Activated CD8-positive, alpha-beta T cell treated with anti-CD3 and anti-CD28 coated beads for 36 hours (primary cell): ENCODE measurements at places on chromosomes 5 and 9. TPM values are rescaled to one million over a fixed set of nuclear protein-coding genes. Genes with fewer than 3 reads are reported as not detected.

NR5A1 gene
- total RNA-seq, result not detected

DNA sequence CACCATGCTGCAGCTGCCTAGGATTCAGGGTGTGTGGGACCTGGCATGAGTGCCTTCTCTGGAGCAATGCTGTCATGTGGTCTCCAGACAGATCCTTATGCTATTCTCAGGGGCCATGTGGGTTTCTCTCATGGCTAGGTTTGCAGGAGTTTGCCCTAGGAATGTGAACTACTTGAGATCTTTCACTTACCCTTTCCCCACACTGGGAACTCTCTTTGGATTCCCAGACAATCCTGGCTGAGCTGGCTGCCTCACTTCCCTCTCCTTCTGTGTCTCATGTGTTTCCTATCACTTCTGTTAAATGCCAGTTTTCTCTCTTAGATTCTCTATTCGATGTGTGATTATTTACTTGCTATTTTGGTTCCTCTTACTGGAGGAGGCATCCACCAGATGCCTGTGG lies 270.2 kb upstream of the RASA1 start:
- no peak for DNase-seq

DNA sequence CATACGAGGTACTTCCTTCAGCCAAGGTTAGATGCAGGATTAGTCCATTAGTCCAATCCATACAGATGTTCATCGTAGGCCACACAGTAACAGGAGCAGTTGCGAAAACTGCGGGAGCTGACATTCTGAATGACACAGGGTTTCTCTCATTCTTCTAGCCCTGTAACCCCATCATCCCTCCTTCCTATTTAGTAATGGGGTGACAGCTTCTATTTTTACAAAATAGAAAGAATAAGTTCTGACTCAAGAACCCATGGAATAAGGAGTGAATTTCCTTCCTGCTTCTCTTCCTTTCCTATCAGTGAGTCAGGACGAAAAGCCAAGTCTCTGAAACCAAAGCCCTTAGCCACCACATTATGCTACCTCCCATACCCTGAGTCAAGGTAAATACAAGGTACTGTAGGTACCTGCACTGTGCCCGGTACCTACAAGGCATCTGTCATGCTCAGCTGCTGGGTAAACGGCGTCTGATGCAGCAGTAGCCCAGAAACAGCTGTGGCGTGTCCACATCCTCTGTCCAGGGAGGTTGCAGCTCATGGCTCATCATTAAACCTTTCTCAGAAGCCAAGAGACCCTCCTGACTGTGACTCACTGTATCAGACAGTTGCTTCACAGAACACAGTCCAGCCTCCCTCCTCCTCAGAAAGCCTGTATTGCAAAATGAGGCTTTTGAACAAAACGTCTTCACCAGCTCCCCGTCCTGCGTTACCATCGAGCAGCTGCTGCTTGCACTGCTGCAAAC lies 84.2 kb downstream of the ESM1 start:
- no peak for DNase-seq

HTR1A gene
- not detected for total RNA-seq

GMCL2 gene
- total RNA-seq, result not detected

GRCh38 chr5:72224946-72225463 lies 95.0 kb downstream of the MRPS27 start:
- no peak for DNase-seq

GRCh38 chr5:169288066-169288930 lies 12.6 kb downstream of the SLIT3 start:
- DNase-seq, result no peak

JAKMIP2 gene
- total RNA-seq, result 3.2 TPM

SLC2A6 gene
- total RNA-seq, result 6.7 TPM

- DNase-seq, result peak; percentile 28
These were observed 898 bp downstream of the STC2 start for GRCh38 chr5:173327084-173327947.

DNA sequence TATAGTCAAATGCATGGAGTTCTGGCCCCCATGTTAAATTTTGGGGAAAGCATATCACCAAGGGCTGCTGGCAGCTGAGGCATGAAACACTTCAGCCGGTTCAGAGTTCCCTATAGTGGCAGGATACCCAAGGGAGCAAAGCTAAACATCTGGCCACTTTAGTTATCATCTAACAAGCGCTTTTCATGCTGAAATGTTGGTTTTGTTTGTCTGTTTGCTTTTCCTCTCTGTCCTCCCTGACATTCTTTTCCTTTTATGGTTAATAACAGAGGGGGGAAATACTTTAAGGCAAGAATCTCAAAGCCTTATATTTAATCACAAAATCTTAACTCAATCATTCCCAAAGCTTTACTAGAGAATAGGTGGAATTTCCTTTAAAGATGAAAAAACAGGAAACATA lies 11.9 kb downstream of the APBA1 start:
- DNase-seq, result no peak

ZNF366 gene
- total RNA-seq, result not detected

PTGER4 gene
- 62.9 TPM for total RNA-seq

SUSD3 gene
- 34.6 TPM for total RNA-seq

PDZD2 gene
- total RNA-seq, result not detected

GRCh38 chr5:176413709-176414191 lies 2.6 kb downstream of the CLTB start:
- DNase-seq, result no peak

LCN9 gene
- total RNA-seq, result not detected

- DNase-seq, result no peak
These were observed 238.5 kb upstream of the FBXL7 start for GRCh38 chr5:15261269-15261995.

- no peak for DNase-seq
These were observed 32.0 kb downstream of the TBCA start for GRCh38 chr5:77744116-77744515.

NRARP gene
- 4.4 TPM for total RNA-seq

CCDC69 gene
- 34.5 TPM for total RNA-seq

HAUS6 gene
- total RNA-seq, result 30.8 TPM

EPB41L4A gene
- not detected for total RNA-seq

GRCh38 chr5:10635257-10635866 lies 71.5 kb downstream of the ANKRD33B start:
- peak; percentile 94 for DNase-seq

DNA sequence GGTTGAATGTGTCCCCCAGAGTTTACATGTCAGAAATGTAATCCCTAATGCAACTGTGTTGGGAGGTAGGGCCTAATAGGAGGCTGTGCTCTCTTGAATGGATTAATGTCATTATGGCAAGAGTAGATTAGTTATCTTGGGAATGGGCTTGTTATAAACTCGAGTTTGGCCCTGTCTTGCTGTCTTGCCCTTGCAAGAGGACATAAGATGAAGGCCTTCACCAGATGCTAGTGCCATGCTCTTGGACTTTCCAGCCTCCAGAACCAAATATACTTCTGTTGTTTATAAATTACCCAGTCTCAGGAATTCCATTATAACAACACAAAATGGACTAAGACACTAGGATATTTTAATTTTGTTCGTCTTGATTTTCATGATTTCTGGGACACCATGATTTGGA lies 5.4 kb downstream of the PIK3R1 start:
- DNase-seq, result no peak

- no peak for DNase-seq
These were observed 114.2 kb downstream of the BASP1 start for GRCh38 chr5:17331651-17332050.

DNA sequence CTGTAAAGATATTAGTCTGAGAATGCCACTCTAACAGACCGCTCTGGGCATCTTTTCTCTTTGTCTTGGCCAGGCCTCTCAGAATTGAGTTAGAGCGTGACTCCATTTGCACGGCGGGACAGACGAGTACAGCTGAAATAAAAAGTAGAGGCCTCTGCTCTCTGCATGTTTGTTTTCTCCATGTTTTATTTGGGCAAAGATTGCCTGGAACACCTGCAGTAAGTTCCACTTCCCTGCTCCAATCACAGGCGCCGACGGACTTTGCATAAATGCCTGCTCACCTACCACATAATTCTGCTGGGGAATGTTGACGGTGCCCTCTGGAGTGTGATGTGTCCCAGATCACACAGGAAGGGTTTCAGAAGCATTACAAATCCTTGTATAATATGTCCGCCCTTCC lies 10.6 kb downstream of the SPOCK1 start:
- DNase-seq, result no peak

PCDHGC3 gene
- total RNA-seq, result not detected

CCL28 gene
- 15.0 TPM for total RNA-seq

DNA sequence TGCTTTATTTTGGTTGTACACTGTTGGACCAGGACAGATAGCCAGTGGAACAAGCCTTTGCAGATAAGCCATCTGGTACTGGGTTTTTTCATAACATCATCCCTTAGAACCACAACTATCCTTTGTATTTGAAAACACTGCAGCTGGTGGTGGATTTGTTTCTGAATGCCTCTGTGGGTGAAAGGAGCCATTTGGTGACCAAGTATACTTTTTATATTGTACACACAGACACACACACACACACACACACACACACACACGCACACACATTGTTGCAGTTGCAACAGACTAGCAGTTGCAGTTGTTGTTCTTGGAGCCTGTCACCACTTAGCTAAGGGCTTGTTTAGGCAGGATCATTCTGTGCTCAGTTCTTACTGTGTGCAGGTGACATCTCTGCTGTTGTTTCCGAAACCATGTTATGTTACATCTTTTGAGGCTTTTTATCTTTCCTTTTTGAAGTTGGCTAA lies 22.9 kb upstream of the CAVIN4 start:
- no peak for DNase-seq

PKN3 gene
- total RNA-seq, result 10.7 TPM

DNA sequence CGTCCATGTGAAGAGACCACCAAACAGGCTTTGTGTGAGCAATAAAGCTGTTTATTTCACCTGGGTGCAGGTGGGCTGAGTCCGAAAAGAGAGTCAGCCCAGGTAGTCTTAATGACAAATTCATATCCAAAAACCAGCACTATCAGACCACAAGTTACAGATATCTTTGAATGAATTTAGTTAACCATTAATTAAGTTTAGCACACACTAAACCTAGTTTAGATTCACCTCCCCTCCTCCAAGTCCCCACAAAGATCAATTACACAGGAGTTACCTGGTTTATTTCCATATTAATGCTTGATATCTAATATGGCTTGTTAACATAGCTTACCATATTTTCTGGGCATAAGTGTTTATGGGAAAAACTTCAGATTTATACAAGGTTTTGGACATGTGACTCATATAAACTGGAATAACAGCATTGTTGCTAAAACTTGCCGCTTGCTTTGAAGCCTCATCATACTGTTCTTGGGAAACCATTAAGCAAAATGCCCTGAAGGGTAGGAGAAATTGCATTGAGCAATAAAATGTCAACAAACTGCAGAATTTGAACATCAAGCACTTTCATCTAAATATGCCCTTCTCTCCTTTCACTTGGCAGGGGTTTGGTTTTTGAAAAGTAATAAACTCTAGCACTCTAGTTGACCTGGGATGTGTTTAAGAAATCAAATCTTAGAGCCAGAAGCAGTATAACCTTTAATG lies 166.9 kb downstream of the SNCAIP start:
- no peak for DNase-seq

CYLC2 gene
- not detected for total RNA-seq

LRRTM2 gene
- not detected for total RNA-seq

DNA sequence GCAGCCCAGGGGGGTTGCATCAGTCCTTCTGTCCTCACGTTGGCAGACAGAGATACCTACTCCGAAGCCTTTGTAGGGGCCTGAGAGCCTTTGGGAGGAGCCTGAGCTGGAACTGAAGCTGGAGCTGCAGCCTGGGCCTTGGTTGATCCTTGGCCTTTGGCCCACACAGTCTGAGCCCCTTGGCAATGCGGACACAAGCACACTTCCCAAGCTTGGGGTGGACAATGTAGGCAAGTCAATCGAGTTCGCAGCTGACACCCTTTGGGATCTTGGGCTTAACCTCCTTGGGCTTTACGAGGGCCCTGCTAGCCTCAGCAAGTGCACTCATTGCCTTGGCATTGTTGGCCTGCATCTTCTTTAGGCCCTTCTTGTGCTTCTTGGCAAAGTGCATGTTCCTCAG lies 5.9 kb downstream of the CSNK1A1 start:
- DNase-seq, result no peak

- no peak for DNase-seq
These were observed 510.1 kb upstream of the CDH9 start for GRCh38 chr5:27548484-27548883.

ENHO gene
- not detected for total RNA-seq

DNA sequence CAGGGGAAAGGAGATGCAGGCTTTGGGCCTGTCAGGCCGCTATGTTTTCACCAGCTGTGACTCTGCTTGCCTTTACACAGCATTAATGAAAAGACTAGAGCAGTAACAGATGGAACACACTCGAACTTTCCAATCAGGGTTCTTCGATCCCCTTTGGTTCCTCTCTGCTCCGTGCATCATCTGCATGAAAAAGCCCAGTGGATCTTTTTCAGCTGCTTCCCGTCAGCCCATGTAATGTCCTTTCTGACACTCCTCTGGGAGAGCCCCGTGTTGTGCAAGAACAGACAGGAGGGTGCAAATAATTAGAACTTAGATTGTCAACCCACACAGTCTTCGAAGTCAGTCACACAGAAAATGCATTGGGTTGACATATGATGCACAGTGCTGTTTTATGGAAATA lies 448.9 kb upstream of the ZNF462 start:
- no peak for DNase-seq
